ENCODE measurements at places on chromosomes 1 and 21.

DNA sequence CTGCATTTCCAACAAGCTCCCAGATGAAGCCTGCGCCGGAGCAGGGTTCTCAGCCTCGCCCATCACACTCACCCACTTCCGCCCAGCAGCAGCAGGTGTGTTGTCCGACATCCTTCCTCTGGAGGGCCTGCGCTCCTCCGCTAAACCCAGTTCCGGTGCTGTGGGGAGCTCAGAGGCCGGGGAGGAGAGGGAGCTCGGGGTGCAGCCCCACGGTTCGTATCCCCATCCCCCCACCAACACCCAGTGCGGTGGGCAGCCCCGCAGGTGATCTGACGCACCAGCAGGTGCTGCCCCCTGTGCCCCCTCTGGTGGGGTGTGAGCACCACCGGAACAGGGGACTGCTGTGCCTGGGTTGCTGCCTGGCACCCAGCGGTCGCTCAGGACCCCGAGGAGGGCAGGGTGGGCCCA lies 3.4 kb upstream of the PEX10 start:
- DNase-seq, result no peak

GRCh38 chr1:186420923-186421322 lies 40.0 kb downstream of the PDC start:
- DNase-seq, result no peak

- no peak for DNase-seq
Measured at GRCh38 chr1:246216906-246217305, 290.2 kb downstream of the SMYD3 start.

- DNase-seq, result no peak
Measured at GRCh38 chr1:87760155-87760554, 431.5 kb downstream of the LMO4 start.

- no peak for DNase-seq
Measured at GRCh38 chr1:7869136-7869920, 16.5 kb upstream of the UTS2 start.

GRCh38 chr1:90851711-90852050 lies 134.6 kb upstream of the BARHL2 start:
- DNase-seq, result no peak

GRCh38 chr1:89629146-89629545 lies 3.8 kb upstream of the LRRC8C start:
- DNase-seq, result no peak

DNA sequence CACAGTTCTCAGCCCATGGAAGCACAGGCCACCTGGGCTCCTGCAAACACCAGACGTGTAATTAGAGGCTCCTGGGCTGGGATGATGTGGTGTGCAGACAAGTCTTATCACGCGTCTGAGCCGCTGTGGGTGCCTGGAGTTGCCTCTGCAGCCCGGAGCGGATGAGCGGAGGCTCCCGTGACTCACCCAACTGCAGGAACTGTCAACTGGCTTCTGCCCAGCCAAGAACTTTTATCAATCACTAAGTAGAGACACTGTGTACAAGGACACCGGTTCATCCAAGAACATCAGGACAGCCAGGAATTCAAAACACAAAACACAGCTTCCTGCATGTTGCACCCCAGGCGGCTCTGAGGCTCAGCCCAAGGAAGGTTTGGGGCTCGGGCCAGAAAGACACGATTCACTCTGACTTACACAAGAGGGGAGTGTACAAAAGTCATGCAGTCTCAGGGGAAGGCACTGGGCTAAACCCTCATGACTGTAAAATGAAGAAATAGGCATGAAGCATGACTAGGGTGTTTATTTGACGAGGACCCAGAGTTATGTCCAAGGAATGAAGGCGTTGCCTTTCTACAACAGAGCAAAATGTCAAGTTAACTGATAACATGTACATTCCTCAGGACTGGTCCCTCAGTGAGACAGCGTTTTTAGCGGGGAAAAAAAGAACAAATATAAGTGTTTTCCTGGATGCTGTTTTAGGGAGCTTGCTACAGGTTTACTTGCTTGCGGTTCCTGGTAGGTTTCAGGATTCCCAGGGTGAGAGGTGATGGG lies 21.1 kb downstream of the ERRFI1 start:
- DNase-seq, result no peak

DNA sequence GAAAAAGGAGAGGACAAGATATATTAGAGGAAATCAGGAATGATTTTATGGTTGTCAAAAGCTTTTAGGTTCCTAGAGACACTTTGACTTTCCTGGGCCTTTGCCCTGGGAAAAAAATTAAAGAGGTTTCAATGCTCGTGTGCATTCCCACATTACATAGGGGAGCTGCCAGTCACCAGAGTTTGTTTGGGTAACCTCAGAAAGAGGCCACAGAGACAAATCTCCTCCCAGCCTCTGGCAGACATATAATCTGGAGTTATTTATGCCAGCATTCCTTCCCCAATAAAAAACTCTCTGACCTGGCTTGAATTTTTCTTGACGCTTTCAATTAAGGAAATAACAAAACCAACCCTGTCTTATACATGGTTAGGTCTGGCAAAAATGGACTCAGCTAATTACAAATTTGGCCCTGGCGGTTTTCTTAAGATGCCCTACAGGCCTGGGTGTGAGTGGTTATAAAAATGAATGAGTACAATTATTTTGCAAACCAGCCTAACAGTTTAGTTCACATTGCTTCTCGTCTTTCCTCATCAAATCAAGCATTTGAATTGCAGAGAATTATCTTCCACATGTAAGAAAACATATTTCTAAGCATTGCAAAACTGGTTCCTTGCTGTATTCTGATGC lies 63.7 kb downstream of the WLS start:
- no peak for DNase-seq

DNA sequence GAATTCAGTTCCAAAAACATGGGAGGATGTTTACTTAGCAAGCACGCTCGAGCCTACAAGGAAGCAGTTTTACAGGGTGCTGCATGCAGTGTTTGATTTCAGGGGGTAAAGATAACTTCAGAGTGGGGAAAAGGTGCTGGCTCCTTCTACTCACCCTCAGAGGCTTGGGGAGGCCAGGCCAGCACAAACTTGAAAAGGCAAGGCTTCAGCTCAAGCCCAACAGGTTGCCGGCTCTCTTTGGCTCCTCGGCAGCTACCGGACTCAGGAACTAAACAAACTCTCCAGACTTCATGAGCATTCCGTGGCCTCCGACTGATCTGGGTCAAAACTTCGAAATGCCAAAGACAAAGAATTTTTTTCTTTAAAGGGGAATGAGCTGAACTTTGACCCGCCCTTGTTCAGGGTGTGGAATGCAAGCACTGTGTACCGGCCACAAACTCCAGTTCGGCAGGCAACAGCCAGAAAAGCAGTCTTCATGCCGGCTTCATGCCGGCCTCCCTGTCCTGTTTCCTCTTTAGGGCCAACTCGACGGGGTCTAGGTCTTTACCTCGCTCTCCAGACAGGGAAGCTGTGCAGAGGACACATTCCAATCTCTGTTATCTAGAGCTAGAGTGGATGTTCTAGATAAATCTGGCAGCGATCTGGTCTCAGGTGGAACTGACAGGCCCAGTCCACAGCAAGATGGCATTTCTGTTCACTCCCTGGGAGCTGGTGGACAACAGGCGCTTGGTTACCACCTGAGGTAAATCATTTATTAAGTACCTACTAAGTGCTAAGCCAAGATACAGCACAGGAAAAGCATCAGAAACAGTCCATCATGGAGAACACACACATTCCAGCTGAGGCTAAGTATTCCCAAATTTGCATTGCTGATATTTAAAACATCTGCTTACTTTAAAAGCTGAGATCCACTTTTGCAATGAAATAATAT lies 75.0 kb downstream of the CD46 start:
- DNase-seq, result no peak

- DNase-seq, result no peak
Measured at GRCh38 chr1:91549041-91549735, 48.5 kb downstream of the CDC7 start.

DNA sequence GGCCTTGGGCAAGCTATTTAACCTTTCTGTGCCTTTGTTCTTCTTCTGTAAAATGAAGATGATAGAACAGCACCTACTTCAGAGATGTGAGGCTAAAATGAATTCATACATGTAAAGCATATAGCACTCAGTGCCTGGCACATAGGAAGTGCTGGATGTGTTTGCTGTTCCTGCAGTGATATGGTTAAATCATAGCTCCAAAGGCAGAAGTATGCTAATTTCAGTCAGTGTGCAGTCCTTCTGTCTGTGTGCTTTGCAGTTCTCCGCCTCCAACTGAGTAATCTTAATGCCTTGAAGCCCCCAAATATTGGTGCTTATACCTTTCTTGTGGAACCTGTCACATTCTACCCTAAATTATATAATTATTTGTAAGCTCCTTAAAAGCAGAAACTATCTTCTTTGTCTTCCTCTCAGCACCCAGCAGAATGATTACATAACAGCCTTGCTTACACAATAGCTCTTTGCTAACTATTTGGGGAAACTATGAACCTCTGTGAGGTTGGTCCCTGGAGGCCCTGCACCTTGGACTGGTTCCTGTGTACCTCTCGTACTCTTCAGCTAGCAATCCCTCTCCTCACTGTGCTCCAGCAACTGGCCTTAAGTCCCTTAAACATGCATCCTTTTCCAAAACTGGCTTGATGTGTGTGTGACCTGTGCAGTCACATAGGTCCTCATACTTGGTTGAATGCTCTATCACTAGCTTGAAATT lies 57.0 kb upstream of the CACYBP start:
- no peak for DNase-seq

GRCh38 chr1:246691622-246692495 lies 32.4 kb upstream of the SCCPDH start:
- no peak for DNase-seq

DNA sequence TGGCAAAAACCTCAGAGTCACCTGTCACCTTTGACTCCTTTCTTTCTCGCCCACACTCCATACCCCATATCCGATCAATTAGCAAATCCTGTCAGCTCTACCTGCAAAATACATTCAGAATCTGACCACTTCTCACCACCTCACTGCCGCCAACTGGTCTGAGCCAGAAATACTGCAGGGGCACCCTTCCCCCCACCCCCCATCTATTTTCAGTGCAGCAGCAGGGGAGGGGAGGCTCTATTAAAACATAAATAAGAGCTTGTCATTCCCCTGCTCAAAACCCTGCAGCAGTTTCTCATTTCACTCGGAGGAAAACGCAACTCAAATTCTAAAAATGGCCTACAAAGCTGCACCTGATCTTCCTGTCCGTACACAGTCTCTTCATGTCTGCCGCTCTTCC lies 3.9 kb downstream of the PKLR start:
- DNase-seq, result no peak

- DNase-seq, result no peak
Measured at GRCh38 chr1:183584147-183584546, 6.1 kb downstream of the NCF2 start.
